ENCODE measurements at places on chromosomes 6 and 20.

- peak; percentile 60 for DNase-seq
Measured at GRCh38 chr20:63739130-63740069, at the start of gene SLC2A4RG. Gene SLC2A4RG (plus strand): TSS chr20:63739776. CDS start chr20:63739913, 137 bp downstream.

DNA sequence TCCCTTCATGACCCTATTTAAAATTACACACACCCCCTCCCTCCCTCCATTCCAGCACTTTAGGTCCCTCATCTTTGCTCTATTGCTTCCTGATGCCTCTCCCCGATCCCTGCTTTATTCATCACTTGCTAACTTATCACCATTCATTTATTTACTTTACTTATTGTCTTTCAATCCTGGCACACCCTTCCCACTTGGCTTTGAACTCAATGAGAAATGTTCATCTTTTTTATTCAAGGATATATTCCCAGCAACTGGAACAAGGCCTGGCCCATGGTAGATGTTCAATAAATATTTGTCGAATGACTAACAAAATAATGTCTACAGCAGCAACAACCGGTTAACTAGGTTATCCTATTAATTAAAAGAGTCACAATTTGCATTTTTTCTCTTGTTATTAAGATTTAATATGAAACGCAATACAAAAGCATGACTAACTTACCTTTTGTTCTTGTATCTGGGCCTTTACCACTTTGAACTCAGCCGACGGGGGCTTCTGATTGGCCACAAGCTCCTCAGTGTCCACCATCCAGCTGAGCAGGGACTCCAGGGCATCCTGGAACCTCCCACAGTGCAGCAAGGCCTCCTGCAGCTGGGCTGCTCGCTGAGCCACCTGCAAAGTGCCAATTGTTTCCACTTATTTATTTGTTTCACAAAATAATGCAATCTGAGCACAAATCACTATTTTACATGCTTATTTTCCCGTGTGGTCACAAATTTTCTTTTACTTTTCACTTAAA lies 107.8 kb downstream of the DST start:
- no peak for DNase-seq

DNA sequence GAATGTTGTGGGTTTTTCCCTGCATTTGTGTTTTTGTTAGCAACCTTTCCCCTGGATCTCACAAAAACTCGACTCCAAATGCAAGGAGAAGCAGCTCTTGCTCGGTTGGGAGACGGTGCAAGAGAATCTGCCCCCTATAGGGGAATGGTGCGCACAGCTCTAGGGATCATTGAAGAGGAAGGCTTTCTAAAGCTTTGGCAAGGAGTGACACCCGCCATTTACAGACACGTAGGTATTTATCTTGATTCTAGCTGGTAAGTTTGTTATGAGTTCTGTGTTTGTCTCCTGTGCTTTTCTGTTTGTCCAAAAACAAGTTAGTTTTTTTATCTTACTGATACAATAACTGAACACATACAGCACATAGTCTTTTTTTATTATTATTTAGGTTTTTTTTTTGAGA lies 3.0 kb downstream of the SLC25A27 start:
- DNase-seq = no peak

GRCh38 chr6:43481591-43482236 lies 4.3 kb downstream of the TJAP1 start:
- DNase-seq = no peak

GRCh38 chr6:88135578-88136114 lies 30.5 kb downstream of the CNR1 start:
- DNase-seq = no peak

DNA sequence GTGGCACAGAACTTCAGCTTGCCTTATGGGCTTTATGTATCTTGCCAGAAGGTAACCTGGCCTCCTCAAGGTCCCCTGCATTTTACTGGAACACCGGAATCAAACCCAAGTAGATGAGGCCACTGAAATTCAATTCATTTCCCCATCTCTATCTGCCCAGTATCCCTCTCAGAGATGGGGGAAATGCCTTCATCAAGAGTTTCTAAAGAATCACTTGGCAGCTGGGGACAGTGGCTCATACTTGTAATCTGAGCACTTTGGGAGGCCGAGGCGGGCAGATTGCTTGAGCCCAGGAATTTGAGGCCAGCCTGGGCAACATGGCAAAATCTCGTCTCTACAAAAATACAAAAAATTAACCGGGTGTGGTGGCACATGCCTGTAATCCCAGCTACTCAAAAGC lies 12.9 kb downstream of the MDGA1 start:
- DNase-seq = no peak

DNA sequence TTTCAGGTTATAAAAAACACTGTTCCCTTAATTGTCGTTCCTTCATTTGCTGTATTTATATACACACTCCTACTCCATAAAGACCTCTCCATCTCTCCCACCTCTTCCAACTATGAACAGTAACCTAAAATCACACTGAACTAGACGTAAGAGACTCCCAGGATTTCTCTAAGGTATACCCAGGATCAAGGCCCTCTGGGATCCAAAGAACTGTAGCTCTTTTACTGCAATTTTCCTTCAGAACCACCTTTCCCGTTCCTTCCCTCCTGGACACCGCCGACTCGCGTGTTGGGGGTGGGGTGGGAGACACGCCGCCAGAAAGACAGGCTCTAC lies 680 bp downstream of the LATS1 start:
- no peak for DNase-seq

DNA sequence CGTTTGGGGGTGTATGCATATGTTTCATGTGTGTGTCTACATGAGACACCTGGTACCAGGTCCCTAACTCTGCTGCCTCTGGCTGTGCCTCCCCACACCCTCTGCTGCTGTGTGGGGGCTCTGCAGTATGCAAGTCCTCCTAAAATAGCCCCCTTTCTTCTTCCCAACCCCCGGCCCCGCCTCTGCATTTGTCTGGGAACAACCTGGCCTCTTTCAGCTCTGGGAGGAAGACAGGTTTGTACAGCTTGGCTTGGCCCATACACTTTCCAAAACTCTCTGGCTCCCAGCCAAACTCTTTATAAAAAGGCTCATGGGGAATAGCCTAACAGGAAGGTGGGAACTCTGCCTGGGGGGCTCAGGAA lies 27.1 kb upstream of the EMILIN3 start:
- DNase-seq = no peak

DNA sequence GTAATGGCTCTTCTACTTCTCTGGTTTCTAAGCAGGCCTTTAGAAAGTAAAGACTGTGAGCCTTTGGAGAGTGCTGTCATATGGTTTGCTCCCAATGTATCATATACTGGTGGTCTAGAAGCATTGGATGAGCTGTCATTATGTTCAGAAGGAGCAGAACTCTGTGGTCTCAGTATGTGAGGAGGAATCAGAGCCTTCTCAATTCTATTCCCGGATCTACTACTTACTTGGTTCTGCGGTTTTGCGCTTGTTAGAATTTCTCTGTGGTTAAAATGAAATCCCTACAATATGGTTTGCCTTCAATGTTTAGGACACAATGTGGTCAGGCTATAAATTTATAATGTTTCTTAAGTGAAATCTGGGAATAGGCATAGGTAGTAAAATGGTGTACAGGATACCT lies 64.6 kb downstream of the RWDD2A start:
- no peak for DNase-seq

DNA sequence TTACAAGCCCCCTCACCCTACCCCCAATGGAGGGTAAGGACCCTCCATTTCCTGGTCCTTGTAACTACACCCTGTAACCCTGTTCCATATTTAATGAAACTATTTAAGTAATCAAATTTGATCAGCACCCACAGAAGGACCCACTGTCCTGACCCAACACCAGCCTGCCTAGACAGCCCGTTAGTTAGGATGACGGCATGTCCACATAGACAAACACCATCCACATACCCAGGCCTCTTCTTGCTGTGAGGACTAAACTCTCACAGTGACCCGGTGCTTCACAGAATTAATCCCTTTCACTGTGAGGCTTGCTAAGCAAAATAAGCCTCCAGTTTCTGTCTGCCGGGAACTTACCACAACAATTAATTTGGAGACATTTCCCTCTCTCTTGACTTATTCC lies 32.8 kb upstream of the FOXQ1 start:
- no peak for DNase-seq

DNA sequence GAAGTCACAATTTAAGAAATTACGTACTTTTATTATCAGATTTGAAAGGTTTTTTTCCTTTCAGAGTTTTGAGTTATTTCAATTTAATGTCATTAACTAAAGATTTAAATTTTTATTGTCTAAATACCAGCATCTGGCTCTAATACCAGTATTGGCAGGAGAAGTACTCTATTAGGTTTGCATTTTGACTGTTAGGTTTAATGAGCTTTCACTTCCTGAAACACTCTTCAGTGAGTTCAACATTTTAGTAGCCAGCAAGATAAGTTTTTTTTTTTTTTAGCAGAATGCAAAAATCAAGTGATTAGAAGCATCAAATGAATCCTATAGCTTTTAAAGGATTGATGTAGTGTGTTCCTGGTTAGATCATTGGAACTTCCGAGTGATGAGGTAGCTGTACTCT lies 34.0 kb upstream of the SCGN start:
- no peak for DNase-seq

DNA sequence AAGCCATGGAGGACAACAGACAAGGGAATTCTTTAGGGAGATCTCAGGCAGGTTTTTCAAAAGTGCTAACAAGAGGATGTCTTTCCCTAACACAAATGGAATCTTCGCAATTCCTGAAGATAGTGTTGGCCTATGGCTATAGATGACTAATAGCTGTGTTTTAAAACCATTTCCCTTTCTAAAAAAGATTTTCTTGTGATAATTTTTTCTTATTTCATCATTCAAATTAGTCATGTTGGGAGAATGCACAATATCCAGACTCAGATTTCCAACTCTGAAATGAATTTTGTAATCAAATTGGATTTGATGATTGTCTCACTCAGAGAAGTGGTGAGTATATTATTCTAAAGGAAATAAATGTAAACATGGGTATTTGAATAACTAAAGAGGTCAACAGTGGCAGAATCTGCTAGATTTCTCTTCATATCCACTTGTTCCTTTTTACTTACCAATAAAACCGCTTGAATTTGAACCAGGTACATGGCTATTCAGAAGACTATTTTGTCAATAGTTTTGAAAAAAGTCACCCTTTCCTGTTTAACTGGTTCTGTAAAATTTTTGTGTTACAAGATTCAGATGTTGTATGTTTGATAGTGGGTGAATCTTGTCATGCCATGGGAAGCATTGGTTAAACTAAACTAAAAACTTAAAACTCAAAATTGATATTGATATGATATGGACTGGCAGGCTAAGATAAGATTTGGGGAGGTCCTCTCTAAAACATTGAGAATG lies 1223.7 kb upstream of the EYS start:
- DNase-seq = no peak

DNA sequence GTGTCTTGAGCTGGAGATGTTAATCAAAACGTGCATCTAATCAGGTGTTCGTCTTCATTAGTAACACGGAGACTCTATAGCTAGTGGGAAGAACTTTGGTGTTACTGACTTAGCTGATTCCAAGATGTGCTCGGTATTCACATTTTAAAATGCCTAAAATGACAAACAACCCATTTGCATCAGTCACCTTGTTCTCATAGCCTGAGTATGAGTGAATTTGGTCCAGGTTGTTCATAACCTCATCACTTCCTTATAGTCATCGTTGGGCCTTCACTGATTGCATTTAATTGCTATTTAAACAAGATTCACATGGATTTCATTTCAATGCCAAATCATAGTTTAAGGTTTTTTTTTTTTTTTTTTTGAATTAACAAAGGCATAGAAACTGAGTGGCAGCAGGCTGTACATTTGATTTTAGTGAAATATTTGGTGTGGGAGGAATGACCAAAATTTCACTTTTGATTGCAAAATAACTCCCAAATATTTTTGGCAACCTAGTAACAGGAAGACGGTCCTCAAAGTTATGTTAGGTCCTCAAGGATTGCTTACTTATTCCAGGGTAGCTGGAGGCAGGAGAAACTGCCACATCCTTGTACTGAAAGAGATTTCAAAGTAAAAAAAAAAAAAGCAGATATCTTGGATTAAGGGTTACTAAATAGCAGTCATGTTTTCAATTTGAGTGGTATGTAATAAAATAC lies 104.7 kb downstream of the JARID2 start:
- no peak for DNase-seq

DNA sequence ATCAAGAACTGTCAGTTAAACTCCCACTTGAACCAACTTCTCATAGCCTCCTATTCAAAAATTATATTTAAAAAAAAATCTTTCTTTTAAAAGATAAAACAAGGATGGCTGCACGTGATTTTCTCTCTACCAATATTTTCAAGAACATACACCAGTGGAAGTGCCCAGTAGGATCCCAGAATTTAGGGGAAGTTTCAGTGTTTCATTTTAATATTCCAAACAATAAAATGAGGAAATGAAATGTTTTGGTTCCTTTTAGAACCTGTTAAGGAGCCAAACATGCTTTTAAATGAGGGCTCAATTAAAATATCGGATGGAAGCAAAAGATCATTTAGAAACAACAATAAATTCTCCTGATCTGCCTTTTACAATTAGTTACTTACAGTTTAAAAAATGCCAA lies 26.4 kb upstream of the PRELID3B start:
- no peak for DNase-seq

GRCh38 chr6:52497652-52498408 lies 77.7 kb downstream of the EFHC1 start:
- DNase-seq = peak; percentile 74

DNA sequence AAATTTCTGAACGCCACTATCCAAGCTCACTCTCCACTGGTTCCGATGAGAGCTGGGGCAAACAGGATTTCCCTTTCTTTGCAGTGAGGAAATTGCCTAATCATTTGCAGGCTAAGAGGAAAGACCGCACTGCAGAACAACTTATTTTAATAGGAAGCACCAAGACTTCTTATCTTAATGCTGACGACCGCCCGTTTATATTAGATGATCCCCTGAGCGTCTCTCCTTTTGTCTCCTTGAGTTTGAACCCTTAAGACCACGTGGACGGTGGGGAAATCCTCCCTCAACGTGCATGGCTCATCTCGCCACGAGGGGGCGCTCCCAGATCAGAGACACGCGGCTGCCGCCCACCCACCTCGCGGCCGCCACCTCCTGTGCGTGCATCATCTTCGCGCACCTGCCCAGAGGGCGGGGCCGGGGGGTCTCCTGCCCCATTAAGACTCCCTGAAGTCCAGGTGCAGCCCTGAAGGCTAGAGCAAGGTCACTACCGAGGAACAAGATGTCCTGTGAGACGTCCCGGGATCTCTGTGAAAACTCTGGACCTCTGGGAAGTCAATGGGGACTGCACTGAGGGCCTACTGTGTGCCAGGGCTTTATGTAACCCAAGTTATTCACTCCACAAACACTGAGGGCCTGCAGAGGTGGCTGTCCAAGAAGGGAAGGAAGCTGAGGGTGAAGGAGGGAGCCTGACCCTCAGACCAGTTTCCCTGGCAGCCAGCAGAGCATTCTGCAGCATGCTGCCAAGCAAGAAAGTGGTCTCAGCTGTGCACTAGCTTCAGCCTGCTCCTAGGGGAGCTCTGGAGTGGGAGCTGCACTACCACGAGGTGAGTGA lies 28.1 kb downstream of the PDYN start:
- DNase-seq = peak; percentile 56

GRCh38 chr20:62143957-62144825 lies 622 bp downstream of the SS18L1 start:
- DNase-seq = peak; percentile 8

GRCh38 chr6:50097966-50098640 lies 48.4 kb upstream of the DEFB112 start:
- no peak for DNase-seq

Measured in NCI-H1092 treated with DMSO at 0.1 percent for 48 hours (cell line).